ENCODE measurements at places on chromosomes 3 and 15. TPM values are rescaled to one million over a fixed set of nuclear protein-coding genes. Genes with fewer than 3 reads are reported as not detected.

Gene OPA1
- 61.1 TPM for total RNA-seq

Gene GRK7
- not detected for total RNA-seq

Gene SEMA3F
- 79.4 TPM for total RNA-seq

Gene MUSTN1
- not detected for total RNA-seq
